ENCODE measurements at places on chromosomes 7 and 10.

DNA sequence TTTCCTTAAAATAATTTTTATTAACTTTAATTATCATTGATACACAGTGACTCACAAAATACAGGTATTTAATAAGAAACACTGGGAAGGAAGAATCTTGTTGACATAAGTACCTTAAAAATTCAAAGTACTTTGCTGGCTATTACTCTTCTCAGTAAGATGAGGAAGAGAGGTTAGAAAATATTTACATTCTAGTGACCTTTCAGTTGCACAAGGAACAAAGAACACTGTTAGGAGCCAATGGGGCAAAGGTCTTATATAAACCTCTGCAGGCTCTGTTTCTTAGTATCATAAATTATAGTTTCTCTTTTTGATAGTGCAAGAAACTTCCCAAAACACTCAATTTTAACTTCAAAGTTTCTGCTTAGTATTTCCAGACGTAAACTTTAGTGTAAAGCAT, 4.8 kb upstream of the TAX1BP1 start:
- DNase-seq, result no peak

GRCh38 chr10:70461397-70462348, 16.9 kb upstream of the PALD1 start:
- no peak for DNase-seq

- no peak for DNase-seq
Observed at GRCh38 chr10:4189281-4189680, 404.3 kb upstream of the KLF6 start.

- DNase-seq, result no peak
Observed at GRCh38 chr10:89393898-89394297, 1.5 kb downstream of the IFIT1 start.

- DNase-seq, result no peak
Observed at GRCh38 chr7:84412161-84412969, 217.8 kb upstream of the SEMA3A start.

GRCh38 chr7:41573862-41574261, 129.0 kb downstream of the INHBA start:
- no peak for DNase-seq

DNA sequence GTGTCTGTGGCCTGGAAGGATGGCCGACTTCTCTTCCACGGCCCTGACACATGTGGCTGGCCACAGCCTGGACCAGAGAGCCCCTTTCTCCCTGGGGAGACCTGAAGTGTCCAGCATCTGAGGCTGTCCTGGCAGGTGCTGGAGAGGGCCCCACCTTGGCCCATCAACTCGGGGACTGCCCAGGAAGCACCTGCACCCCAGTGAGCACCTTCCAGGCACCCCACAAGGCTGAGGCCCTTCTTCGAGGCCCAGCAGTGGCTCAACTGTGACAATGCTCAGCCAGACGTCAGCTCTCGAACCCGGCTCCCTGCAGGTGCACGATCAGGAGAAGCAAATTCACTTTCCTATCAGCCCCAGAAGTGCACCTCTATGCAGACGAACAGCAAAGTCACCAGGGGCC, 24.3 kb downstream of the RGS10 start:
- no peak for DNase-seq

DNA sequence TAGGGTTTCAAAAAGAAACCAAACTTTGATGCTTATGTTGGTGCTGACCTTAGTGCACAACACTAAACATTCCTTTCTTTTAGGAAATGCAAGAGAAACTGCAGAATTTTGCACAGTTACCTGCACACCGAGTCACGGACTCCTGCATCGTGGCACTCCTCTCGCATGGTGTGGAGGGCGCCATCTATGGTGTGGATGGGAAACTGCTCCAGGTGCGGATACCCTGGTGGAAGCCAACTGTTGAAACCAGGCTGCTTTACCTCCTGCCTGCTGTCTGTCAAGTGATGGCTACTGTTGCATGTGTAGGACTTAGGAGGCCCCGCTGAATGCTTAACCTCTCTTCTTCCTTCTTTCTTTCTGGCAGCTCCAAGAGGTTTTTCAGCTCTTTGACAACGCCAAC, 11.7 kb downstream of the CASP2 start:
- no peak for DNase-seq

DNA sequence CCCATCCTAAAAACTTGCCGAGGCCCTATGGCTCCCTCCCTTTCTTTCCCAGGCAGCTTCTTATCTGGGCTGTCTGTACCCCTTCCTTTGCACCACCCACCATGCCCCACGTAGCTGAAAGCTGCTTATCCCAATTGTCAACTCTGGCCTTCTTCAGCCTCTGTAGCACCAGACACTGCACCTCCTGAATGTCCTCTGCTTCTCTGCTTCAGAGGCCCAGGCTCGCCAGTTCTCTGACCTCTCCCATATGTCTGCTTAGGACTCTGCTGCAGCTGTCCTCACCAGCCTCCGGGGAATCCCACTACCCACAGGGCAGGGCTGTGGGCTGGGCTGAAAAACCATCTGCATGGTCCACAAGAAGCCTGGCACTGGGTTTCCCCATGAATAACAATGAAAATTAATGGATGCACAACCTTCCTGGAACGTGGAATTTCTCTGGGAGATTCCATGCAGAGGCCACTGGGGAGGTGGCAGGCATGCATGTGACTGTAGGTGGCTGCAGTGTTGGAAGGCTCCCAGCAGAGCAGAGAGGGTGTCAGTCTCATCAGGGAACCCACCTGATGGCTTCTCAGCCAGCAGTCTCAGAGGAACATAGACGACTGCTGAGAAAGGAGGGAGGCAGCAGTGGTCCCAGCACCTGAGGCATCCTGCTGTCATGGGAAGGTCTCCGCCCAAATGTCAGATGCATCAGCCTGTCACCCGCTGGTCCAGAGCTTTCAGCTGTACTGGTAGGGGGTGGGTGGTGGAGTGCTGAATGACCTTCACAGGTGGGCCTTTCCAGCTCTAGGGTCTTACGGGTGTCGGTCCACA, 16.8 kb upstream of the SH2D4B start:
- no peak for DNase-seq

GRCh38 chr10:128739930-128740329, 613.7 kb upstream of the MKI67 start:
- no peak for DNase-seq

DNA sequence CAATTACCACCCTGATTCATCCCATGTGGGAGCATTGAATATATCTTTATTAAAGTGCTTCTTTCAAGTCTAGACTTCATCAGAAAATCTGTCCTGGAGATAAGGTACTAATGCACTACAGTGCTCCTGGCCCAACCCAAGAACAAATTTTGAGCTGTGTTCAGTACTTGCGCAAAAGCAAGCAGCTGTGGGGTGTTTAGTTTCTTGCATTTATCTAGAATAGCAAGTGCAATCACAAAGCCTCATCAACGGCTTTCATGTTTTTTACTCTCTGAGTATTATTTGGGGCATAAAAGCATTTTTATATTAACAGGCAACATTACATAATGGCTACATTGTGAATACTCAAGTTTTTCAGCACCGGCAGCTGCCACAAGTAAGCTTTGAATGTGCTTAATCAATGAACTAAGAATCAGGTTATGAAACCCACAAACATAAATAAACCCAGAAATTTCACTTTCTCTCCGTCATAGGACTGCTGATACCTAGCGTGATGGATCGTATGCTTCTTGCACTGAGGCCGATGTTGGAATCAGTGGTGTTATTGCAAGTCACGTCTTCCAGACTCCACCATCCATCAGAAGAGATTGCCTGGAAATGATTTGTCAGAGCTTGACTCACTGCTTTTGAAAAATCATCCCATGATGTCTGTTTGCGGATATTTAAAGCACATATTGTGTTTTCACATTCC, 113.1 kb downstream of the CTTNBP2 start:
- DNase-seq, result no peak

DNA sequence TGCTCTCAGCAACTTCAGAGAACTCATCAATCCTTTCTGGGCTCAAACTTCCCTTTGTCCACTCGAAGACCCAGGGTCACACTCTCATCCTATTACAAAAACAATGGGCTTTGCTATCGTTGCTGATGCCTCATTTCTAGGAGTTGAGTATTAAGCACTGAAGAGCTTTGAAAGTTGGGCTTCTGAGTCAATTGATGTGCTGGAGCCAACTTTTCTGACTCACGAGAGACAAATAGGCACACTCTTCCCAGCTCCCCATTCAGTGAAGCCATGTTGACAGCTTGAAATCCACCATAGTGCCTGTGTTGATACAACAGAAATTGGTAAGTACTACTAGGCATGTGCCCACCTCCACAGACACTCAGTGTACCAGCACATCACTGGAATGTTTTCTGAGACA, 97.5 kb upstream of the PRSS58 start:
- no peak for DNase-seq

DNA sequence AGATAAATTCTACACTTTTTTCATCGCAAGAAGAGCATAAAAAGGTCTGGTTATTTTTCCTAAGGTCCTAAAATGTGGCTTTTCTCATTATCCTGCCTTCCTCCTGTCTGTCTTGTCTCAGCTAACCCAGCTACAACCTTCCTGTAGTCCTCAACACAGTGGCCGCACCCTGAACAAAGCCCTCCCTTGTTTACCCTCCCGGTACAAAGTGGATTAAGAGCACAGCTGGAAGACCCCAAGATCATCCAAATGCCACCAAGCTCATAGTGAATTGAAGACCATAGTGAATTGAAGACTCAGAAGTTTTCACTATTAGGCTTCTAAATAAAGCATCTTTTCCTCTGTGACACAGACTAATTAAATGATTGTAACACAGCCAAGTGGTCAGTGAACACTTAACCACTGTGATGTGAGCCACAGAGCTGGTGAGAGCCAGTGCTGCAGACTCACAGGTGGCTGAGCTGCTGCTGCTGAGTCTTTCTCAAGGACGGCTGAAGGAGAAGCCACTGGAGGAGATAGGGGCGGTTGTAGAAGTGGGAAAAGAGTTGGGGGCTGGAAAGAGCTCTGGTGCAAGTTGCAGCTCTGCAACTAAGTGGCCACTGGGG, 123.6 kb downstream of the ATXN7L1 start:
- DNase-seq, result no peak

DNA sequence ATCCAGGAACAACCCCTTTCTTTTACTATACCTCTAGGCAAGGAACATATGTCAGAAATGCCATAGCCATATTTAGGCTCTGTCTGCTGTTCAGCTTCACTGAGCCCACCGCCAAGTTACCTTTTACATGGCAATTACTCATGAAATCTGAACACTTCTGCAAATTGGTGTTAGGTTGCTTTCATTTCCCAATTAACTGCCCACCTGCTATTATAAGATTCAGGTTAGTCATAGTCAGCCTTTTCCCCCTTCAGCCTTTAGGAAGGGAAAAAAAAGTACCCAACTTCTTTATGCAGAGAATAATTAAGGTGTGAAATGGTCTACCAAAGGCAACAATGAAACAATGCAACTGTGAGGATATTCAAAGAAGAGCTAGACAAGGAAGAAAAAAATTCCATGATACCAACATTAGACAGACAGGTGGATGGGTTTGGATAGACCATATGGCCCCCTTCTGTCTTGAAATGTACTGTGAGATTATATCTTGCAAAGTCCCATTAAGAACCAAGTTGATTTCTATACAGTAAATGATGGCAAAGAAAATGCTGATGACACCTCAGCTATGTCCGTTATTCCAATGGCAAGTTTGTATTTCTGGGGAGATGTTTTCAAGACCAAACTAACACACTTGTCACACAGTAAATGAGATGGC, 442.1 kb upstream of the NRP1 start:
- no peak for DNase-seq

DNA sequence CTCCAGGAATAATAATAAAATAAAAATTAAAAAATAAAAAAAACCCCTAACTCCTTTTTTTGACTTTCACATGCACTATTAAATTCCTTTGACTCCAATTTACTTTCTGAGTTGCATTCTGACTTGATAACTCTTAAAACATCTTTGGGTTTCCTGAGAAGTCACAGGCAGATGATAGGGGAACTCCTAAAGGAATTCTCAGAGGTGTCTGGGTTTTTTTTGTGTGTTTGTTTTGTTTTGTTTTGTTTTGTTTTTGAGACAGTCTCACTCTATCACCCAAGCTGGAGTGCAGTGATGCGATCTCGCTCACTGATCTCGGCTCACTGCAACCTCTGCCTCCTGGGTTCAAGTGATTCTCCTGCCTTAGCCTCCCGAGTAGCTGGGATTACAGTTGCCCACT, 52.7 kb upstream of the APBB1IP start:
- no peak for DNase-seq

GRCh38 chr10:70233939-70234300, 691 bp upstream of the PPA1 start:
- DNase-seq, result no peak

- DNase-seq, result no peak
Observed at GRCh38 chr7:30921540-30922401, 10.1 kb downstream of the AQP1 start.

DNA sequence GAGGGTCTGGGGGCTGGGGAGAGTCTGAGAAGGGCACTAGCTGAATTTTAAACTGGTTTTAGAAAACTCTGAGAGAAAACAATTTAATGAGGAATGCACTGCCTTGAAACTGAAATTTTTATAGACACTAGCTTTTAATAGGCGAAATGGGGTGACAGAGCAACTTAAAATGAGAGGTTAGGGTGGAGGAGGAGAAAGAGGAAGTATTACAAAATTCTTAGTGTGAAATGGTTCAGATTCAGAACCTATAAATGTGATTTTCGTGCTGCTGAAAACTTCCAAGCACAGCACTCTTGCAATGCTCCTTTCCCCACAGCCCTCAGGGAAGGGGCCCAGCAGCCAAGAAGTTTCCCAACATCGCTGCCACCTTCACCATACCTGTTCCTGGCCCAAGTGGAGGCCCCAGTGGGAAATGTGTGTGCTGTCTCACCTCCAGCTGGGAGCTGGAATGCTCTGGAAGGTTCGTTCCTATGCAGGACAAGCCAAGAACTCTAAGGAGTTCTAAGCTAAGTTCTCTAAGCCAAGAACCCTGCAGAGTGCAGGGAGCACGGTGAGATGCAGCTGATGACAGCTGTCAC, 60.0 kb downstream of the ATXN7L1 start:
- DNase-seq, result no peak

- DNase-seq, result no peak
Observed at GRCh38 chr10:6185039-6185716, 17.6 kb upstream of the PFKFB3 start.
